ENCODE measurements at places on chromosomes 16 and 17. TPM values are rescaled to one million over a fixed set of nuclear protein-coding genes. Genes with fewer than 3 reads are reported as not detected.

C17orf50 gene
- not detected for total RNA-seq

NECAB2 gene
- total RNA-seq: not detected

GRCh38 chr17:78585006-78585630 lies 7.9 kb upstream of the DNAH17 start:
- no peaks in the 10 kb centered on the region for H3K27me3 ChIP-seq
- H3K36me3 ChIP-seq: no peaks in the 10 kb centered on the region
- no peak overlapping the region for H3K4me3 ChIP-seq
- H3K4me1 ChIP-seq: no peaks in the 10 kb centered on the region

GRCh38 chr17:70995997-70996396 lies 826.7 kb downstream of the KCNJ2 start:
- no peak overlapping the region for H3K4me3 ChIP-seq
- no peaks in the 10 kb centered on the region for H3K4me1 ChIP-seq
- H3K27ac ChIP-seq: no peak overlapping the region
- DNase-seq: no peak
- H3K27me3 ChIP-seq: no peaks in the 10 kb centered on the region

ZG16B gene
- total RNA-seq: 1.5 TPM

PYY gene
- not detected for total RNA-seq

GRCh38 chr17:44988044-44988942 lies 20.2 kb upstream of the C1QL1 start:
- no peak overlapping the region for H3K27ac ChIP-seq
- H3K36me3 ChIP-seq: no peaks in the 10 kb centered on the region
- no peak for DNase-seq
- peaks cover 5% of the 10 kb centered on the region for H3K4me1 ChIP-seq
- H3K4me3 ChIP-seq: no peak overlapping the region
- peaks cover 20% of the 10 kb centered on the region for H3K27me3 ChIP-seq

DNA sequence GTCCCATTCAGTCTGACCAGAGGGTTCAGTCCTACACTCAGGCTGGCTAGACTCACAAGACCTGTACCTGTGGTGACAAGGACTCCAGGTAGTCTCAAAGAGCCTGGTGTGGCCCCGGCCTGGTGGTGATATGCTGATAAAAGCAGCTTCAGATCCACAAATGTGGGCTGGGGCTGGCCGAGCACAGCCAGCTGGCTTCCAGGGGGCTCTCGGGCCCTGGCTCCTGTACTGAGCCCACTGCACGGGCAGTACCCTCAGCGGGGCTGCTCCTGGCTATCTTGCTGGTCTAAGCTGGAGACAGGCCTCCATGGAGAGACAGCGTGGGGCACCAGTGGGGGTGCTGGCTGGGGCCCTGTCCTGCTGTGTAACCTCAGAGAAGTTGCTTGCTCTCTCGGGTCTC lies 4.3 kb downstream of the SMIM5 start:
- DNase-seq: no peak
- H3K36me3 ChIP-seq: no peaks in the 10 kb centered on the region
- H3K4me1 ChIP-seq: peaks cover 17% of the 10 kb centered on the region
- no peak overlapping the region for H3K4me3 ChIP-seq

DNA sequence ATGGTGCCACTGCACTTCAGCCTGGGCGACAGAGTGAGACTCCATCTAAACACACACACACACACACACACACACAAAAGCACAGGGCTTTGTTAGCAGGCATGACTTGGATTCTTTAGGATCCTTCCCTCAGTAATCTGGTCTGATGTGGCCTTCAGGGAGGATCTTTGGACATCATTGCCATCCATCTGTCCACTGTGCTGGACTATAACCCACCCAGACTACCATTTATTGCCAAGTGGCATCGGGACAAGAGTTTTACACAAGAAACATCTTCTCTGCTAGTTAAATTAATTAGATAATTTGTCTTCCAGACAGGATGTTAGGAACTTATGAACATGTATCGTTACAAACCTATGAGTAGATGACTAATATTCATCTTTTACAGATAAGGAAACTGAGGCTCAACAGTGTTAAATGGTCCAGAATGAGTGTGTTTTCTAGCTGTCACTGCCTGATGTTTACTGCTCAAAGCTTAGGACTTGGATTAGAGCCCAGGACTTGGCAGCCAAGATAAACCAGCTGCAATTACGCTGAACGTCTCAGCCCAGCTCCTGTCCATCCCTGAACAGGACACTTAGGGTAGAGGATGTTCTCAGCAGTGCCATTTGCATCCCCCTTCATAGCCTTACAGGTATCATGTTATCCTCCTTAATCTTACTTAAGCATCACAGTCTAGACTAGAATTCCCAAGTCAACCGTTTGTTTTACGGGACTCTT lies 285.8 kb downstream of the WWOX start:
- no peaks in the 10 kb centered on the region for H3K27me3 ChIP-seq
- H3K36me3 ChIP-seq: no peaks in the 10 kb centered on the region
- no peaks in the 10 kb centered on the region for H3K4me1 ChIP-seq
- H3K27ac ChIP-seq: no peak overlapping the region
